ENCODE measurements at places on chromosomes 13 and 19.

DNA sequence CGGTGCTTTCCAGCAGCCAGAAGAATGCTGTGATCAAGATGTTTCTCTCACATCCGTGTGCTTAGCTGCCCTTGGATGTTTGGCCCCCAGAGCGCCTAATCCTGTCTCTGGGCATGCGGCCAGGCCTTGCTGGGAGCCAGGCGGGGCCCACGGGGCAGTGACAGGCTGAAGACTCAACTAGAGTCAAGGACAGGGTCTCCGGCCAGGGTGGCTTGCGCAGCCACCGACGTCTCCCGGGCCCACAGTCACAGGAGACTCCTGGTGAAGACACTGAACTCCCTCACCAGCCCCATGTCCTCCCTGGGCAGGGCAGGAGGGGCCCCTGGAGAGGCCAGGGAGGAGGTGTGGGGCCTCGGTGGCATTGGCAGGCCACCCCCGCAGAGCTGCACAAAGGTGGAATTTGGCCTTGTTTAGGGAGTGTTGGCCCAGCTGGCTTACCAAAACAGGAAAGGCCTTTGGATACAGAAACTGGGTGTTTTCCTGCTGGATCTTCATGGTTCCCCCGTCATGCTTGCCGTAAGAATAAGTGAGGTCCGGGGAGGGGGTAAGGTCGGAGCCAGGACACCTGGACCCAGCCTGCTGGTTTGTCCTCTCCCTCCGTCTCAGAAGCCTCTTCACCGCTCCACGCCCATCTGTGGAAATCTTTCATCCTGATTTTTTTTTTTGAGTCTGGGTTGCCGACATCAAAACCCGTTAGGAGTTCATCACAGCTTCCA lies 10.0 kb upstream of the NDUFS7 start:
- peak; percentile 79 for DNase-seq

DNA sequence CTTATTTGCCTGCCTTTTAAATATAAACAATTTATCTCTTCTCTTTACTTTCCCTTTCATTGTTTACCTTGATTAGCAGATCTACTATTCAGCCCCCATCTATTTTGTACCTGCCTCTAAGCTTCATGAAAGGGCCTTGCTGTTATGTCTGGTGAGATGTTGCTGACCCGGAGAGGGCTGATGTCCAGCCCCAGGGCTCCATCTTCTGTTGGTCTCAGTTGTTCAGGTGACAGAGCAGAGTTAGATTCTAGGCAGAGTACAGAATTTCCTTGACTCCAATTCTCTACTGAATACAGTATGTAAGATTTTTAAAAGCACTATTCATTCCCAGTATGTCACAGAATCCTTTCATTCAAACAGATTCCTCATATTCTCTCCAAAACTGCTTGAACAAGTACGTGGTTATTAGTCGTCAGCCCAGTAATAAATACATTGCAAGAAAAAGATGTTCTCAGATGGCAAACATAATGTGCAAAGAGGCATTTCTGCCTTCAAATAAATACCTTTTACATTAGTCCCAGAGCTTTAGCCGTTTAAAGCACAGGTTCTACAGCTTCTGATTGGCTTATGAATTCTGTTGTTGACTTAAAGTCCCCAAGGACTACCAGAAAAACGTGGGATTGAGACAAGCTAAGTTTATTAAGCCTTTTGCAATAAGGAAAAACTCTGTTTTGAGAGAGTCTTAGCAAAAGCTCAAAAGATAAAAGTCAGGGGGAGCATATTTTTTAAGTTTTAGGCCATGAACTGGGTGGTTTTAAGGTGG lies 159.1 kb downstream of the GPC5 start:
- peak; percentile 37 for DNase-seq

DNA sequence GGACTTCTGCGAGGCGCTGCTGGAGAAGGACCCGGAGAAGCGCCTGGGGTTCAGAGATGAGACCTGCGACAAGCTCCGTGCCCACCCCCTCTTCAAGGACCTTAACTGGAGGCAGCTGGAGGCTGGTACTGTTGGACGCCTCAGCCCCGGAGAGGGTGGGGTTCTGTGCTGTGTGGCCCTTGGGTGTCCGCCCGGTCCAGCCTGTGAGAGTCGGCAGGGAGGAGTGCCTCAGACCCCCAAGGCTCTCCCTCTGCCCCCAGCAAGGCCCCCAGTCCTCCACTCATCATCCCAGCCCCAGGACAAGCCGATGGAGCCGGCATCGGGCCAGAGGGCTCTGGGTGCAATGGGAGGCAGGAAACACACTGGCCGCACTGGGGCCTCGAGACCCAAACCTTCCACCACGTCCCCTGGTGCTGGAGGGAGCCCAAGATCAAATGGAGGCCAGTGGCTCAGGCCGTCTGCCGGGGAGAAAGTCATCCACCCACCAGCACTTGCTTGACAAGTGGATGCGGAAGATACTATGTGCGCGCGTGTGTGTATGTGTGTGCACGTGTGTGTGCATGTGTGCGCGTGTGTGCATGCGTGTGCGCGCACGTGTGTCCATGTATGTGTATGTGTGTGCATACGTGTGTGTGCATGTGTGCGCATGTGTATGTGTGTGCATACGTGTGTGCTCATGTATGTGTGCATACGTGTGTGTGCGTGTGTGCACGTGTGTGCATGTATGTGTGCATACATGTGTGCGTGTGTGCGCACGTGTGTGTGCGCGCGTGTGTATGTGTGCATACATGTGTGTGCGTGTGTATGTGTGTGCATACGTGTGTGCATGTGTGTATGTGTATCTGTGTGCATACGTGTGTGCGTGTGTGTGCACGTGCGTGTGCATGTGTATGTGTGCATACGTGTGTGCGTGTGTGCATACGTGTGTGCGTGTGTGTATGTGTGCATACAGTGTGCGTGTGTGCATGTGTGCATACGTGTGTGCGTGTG lies 25.8 kb upstream of the TMEM255B start:
- DNase-seq, result no peak

GRCh38 chr19:15291089-15291488 lies 41.2 kb downstream of the BRD4 start:
- no peak for DNase-seq

DNA sequence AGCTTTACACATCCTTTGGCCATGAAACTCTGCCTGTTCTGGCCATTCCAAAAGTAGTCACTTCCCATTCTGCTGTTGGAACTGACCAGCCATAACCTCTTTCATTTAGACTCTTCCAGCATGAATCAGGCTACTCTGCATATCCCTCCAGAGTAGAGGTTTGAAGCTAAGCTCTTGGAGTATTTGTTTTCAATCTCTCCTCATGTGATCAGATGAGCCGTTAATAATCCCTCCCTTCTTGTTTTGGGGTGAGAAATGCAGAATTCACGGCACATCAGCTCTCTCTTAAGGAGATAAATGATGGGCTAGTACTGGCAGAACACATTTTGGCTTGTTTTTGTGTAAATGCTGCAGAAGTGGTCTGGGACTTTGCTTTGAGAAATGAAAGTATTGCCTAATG lies 519.9 kb downstream of the PCDH17 start:
- DNase-seq, result no peak

DNA sequence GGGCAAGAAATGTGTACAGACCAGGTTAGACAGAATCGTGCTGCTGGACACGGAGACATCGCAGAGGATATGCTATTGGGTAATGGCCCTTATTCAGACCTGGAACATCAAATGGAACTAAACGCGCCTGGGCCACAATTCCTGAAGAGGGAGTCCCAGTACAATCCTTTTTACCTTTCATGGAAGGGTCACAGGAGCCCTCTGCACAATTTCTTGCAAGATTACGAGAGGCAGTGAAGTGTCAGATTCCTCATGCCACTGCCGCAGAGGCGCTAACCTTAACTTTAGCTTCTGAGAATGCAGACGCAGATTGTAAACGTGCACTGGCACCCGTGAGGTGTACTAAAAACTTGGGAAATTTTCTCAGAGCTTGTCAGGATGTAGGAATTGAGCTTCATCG lies 18.1 kb downstream of the CLEC4M start:
- DNase-seq, result no peak

DNA sequence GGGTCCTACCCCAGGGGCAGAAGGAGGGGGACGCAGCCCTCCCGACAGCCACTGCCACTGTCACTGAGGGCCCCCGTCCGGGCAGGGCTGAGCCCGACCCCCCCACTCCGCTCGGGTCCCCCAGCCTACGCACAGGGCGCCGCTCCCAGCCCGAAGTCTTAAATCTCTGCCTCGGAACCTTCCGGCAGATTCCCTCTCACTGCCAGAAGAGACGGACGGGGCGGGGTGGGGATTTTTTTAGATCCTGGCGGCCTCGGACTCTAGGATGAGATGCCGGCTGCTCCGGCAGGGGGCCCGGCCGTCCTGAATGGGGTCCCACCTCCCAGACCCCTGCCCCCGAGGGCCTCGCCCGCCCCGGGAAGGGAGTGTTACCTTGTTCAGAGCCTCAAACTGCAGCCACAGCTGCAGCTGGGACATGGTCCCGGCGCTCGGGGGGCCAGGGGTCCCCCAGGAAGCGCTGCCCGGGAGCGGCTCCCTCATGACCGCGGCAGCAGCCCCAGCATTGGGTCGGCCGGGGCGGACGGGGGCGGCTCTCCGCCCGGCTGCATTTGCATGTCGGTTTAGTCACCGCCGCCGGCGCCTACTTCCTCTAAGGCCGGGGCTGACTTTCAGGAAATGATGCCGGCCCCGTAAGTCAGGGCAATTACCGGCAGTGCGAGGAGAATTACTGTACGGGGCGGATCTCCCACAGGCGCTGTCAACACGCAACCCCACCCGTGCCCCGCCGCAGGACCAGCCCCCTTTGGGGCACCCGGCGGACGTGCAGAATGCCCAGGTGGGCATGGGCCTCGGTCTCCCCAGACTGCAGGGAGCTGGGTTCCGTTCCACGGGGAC lies 28.1 kb downstream of the GPX4 start:
- DNase-seq, result peak; percentile 92

DNA sequence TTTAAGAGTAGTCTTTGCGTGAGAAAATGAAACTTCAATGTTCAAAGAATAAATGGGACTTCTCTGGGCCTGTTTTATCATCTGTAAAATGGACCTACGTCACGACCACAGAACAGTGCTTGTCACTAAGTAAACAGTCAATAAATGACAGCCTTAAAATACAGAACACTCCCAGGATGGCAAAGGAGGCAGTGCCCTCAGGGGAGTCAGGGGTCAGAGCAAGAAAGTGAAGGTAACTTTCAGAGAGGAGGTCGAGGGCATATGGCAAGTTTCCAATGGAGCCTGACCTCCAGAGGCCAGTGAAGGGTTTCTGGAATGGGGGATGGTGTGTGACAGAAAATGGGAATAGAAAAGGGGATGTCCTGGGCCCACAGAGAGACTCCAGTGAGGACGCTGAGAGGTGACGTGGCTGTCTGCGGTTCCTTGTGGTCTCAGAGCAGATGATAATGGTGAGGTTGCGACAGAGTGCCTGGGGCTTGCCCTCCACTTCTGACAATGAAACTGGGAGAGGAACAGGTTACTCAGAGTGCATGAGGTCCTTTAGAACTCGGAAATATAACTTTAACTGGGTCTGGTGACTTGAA lies 91.8 kb downstream of the UBL3 start:
- DNase-seq, result peak; percentile 13

DNA sequence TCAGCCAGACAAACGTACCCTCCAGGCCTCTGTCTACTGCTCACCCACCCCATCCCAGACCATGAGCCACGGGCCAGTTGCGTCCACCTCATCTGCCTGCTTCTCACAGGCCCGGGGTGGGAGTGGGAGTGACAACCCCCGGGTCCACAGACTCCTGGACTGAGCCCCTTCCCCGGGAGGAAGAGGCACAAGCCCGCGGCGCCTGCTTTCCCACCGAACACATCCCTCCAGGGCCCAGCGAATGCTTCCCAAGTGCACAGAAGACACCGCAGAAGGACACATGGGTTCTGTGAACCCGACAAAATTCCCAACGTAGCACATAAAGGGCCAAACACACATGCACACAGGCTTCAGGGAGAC lies 18.0 kb upstream of the PLPP2 start:
- no peak for DNase-seq

DNA sequence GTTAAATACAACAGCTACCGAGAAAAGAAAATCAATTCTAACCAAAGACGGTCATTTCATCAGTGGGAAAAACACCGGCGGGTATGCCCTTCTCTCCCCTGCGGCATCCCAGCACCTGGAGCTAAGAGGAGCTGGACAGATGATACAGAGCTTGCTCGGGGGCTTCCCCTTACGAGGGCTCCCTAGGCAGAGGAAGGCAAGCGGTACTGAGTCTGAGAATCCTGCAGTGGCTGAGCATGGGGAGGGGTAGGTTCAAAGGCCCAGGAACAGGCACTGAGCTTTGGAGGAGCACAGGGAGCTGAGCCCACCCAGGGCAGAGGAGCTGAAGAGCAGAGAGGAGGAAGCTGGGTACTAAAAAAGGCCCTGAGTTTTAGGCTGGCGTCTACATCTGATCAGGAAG lies 12.7 kb downstream of the STK24 start:
- DNase-seq, result no peak

- no peak for DNase-seq
Measured at GRCh38 chr13:72561791-72562190, 165.6 kb downstream of the MZT1 start.

DNA sequence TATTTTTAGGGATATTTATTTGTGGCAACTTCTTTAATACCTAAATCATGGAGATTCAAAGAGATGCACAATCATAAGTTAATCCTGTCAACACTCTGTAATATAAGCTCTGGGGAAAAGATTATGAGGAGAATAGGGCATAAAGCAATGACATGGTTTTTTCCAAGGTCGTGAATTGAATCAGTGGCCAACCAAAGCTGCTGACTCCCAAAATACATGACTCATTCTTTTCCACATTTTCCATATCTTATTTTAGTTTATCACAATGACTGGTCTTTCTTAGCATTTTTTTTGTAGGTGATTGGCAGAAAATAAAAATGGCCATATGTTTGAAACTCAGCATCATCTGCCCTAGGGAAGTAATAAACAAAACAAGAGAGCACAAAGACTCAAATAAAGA lies 28.5 kb upstream of the RBM26 start:
- DNase-seq, result peak; percentile 22

- peak; percentile 14 for DNase-seq
Measured at GRCh38 chr13:96229356-96229755, 139.4 kb downstream of the HS6ST3 start.

DNA sequence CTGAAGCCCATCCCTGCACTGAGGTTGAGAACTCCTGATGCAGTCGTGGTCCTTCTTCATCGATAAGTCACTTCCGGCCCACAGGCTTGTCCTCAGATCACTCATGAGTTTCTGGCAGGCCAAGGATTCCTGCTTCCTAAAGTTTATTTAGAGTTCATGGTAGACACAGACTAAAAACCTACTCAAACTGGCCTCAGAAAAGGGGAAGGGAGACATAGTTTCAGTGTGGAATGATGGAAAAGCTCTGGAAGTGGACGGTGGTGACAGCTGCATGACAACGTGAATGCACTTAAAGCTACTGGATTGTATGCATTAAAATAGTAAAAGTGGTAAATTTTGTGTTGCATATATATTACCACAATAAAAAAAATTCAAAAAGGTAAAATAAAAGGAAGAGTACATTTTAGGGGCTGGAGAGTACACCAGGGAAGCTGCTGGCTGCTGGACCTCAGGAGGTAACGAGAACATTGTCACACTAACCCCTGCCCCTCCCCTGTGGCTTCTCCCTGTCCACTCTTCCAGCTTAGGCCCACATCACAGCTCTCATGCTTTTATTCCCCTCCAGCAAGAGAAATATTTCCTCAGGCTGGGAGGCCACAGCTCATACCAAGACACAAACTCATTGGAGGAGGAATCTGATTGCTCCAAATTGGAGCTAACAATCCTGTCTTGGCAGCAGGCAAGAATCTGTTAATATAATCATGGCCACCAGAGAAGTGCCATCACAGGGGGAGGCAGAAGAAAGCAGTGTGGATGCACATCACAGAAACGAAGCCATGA lies 741.0 kb downstream of the UQCRFS1 start:
- peak; percentile 40 for DNase-seq

All from choroid plexus epithelial cell (primary cell).